ENCODE measurements at places on chromosomes 11 and 22.

GRCh38 chr11:47886096-47886495 lies 37.9 kb upstream of the NUP160 start:
- no peaks in the 10 kb centered on the region for H3K36me3 ChIP-seq
- no peak for DNase-seq
- H3K27me3 ChIP-seq, result no peaks in the 10 kb centered on the region
- no peaks in the 10 kb centered on the region for H3K4me1 ChIP-seq

DNA sequence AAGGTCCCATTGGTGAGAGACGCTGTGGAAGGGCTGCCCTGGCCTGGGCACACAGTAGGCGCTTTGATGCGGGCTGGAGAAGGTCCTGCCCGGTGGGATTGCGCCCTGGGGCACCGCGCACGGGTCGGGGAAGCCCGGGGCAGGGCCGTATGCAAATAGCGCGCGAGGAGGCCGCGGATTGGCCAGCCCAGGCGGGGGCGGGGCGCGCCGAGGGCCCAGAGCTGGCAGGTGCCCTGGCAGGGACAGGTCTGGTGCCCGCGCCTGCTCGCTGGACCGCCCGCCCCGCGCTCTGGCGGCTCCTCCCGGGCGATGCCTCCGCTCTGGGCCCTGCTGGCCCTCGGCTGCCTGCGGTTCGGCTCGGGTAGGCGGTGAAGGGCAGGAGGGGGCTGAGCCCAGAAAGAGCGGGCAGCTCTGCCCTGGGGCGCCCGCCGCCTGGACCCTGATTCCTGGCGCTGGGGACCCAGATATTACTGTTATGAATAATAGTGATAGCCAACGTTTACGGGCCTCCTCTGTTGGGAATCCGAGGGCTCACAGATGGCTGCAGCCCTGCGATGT lies at the start of gene UPK3A:
Gene UPK3A, plus strand, starts transcription at position 245 of the 558 bp plus-strand sequence. Its CDS starts 65 bp downstream, at position 310.
- H3K4me1 ChIP-seq, result peaks cover 8% of the 10 kb centered on the region
- H3K27me3 ChIP-seq, result peaks cover 6% of the 10 kb centered on the region
- H3K4me3 ChIP-seq, result peak within 1 kb of the TSS; percentile 16

DNA sequence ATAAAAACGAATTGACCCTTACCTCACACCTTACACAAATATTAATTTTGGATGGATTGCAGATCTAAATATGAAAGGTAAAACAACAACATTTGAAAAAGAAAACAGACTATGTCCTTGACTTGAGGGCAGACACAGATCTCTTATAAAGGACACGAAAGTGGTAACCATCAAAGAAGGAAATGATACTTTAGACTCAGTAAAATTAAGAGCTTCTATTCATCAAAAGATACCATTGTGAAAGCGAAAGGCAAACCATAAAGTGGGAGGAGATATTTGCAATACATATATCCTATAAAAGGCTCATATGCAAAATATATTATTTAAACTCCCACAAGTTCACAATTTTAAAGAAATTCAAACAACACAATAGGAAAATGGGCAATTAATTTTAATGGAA lies 5.0 kb downstream of the HEPACAM start:
- no peaks in the 10 kb centered on the region for H3K4me1 ChIP-seq
- DNase-seq, result no peak
- H3K27me3 ChIP-seq, result peaks cover 3% of the 10 kb centered on the region
- no peak overlapping the region for H3K4me3 ChIP-seq
- H3K36me3 ChIP-seq, result no peaks in the 10 kb centered on the region

- H3K27me3 ChIP-seq, result no peaks in the 10 kb centered on the region
- H3K4me1 ChIP-seq, result no peaks in the 10 kb centered on the region
- no peak for DNase-seq
- H3K36me3 ChIP-seq, result no peaks in the 10 kb centered on the region
- H3K4me3 ChIP-seq, result no peak overlapping the region
These were observed 37.1 kb downstream of the HIRA start for GRCh38 chr22:19394274-19395050.

GRCh38 chr11:117588166-117588810 lies 208.7 kb downstream of the DSCAML1 start:
- no peaks in the 10 kb centered on the region for H3K27me3 ChIP-seq
- H3K4me1 ChIP-seq, result no peaks in the 10 kb centered on the region
- H3K4me3 ChIP-seq, result no peak overlapping the region
- no peak overlapping the region for H3K27ac ChIP-seq

GRCh38 chr22:27127911-27128310 lies 470.5 kb downstream of the MIAT start:
- no peaks in the 10 kb centered on the region for H3K36me3 ChIP-seq
- H3K27ac ChIP-seq, result no peak overlapping the region
- H3K4me1 ChIP-seq, result no peaks in the 10 kb centered on the region
- H3K27me3 ChIP-seq, result peaks cover 7% of the 10 kb centered on the region

DNA sequence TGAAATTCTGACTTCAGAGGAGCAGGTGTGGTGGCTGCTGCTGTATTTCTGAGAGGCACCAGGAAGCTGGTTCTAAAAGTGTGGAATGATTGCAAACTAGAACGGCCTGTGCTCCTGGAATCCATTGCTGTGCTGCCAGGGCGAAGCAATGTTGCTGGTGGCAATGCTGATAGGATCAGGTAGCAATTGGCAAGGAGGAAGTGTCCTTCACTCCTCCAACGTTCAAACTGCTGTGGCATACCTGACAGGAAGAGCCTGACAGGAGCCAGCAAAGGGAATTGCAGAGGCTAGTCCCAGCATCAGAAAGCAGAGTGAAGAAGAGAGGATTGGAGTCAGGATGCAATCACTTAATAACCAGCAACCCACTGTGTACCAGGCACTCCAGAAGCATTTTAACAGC lies 118.2 kb downstream of the FAR1 start:
- H3K27ac ChIP-seq, result no peak overlapping the region
- H3K4me3 ChIP-seq, result no peak overlapping the region

DNA sequence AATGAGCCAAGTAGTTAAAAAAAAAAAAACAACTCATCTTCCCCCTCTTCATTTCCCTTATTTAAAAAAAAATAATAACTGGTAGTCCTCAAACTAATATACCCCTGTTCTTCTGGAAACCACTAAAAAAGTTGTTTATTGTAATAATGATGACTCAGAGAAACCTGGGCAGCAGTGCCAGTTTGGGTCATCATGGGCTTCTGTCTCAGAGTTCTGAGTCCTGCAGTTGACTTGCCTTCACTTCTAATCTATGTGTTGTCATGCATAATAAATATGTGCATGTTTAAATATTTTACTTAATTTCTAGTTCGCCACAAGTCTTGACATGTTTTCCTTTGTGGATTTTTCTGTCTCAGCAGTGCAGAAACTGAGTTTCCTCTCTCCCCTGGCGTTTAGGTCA lies 46.8 kb downstream of the PPP2R1B start:
- H3K27me3 ChIP-seq, result no peaks in the 10 kb centered on the region
- H3K4me1 ChIP-seq, result peaks cover 16% of the 10 kb centered on the region
- peaks cover 40% of the 10 kb centered on the region for H3K36me3 ChIP-seq
- no peak for DNase-seq
- H3K27ac ChIP-seq, result no peak overlapping the region
- H3K4me3 ChIP-seq, result no peak overlapping the region

GRCh38 chr11:134014511-134014910 lies 54.4 kb upstream of the JAM3 start:
- no peak overlapping the region for H3K27ac ChIP-seq
- H3K4me1 ChIP-seq, result no peaks in the 10 kb centered on the region
- no peaks in the 10 kb centered on the region for H3K36me3 ChIP-seq
- no peaks in the 10 kb centered on the region for H3K27me3 ChIP-seq

DNA sequence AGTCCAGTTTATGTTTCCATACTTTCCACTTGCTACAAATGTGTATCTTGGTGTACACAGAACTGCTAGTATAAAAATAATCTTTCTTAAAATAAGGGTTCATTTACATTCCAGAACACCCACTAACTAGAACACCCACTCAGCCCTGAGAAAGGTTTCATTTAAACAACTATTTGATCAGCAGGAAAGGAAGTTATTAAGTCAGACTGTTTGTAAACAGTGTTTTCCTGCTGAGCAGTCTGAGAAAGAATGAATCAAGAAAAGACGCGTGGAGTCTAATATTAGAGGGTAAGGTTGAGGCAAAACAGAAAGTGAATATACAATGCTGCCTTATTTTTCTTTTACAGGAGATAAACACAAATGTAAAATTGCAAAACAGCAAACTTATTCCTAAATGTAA lies 32.7 kb downstream of the NARS2 start:
- H3K4me1 ChIP-seq, result peaks cover 7% of the 10 kb centered on the region
- no peaks in the 10 kb centered on the region for H3K27me3 ChIP-seq
- DNase-seq, result no peak
- H3K4me3 ChIP-seq, result no peak overlapping the region
- H3K36me3 ChIP-seq, result no peaks in the 10 kb centered on the region
- no peak overlapping the region for H3K27ac ChIP-seq

DNA sequence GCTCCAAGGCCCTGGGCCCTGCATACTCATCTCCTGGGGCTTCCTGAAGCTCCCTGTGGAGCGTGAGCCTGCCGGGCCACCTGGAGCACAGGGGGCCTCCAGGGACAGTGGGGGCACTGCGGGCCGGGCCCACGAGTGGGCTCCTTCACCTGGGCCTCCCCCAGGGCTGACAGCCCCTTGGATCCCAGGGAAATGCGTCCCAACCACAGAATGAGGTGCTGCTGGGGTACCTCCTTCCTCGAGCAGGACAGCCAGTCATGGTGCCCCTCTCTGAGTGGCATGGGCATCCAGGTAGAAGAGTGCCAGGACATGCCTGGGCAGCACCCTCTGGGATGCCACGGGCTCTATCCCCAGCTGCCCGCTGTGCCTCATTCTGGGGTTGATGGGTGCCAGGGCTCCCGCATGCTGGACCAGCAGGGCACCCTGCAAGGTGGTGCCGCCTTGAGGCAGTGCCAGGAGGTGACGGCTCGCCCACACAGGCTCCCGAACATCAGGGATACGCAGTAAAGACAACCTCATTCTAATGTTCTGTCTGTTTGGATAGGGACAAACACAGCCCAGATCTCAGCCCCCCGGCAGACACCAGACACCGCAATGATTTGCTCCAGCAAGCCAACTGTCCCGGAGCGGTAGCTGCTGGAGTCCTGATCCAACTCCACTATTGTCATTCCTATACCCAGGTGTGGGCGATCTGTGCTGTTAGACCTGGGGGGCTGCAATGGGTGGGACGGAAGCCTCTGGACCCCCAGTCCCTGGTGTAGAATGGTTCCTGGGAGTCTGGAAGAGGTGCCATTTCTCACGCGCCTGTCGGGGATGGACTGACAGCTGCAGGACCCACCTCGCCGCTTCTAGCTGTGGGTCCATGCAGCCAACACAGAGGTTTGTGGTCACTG lies 25.8 kb downstream of the KRTAP5-5 start:
- DNase-seq, result no peak
- H3K4me1 ChIP-seq, result no peaks in the 10 kb centered on the region
- H3K27me3 ChIP-seq, result peaks cover 40% of the 10 kb centered on the region
- H3K36me3 ChIP-seq, result no peaks in the 10 kb centered on the region
- H3K27ac ChIP-seq, result no peak overlapping the region

DNA sequence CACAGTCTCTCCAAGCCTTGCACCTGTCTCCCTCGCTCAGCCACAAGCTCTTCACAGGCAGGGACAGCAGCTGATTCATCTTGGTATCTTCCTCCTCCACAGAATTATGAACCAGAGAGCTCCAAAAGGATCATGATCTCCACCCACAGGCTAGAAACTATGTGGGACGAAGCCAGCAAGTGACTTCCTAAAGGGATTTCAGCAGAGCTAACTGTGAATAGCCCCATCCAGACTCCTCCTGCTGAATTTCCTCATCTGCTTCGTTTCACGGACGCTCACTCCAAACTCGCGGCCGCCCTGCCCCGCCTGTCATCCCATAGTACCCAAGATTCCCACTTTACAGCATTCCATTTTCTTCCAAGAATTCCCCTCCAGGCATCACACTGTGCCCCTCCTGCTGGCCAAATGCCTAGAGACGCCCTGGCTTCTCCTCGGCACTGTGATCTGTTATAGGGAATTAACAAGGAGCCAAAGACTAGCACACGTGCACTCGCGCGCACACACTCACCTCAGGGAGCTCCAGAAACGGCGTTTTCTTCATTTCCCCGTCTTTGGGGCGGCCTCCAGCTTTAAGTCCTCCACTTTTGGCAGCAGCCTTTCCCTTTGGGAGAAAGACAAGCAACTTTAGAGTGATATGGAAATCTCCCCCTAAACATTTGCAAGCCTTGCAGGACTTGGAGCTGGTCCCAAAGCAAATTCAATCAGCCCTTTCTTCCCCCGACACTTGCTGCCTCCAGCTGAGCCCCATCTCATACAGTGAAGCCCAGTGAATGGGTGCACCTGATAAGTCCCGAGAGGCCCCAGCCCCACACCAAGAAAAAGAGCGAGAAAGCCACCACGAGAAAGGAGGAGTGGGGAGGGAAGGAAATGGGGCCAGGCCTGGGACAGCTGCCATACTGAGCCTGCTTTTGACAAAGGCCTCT lies 35.5 kb downstream of the SPATA19 start:
- H3K36me3 ChIP-seq, result no peaks in the 10 kb centered on the region
- DNase-seq, result no peak
- H3K27ac ChIP-seq, result no peak overlapping the region
- no peaks in the 10 kb centered on the region for H3K27me3 ChIP-seq

- H3K27me3 ChIP-seq, result no peaks in the 10 kb centered on the region
- H3K27ac ChIP-seq, result no peak overlapping the region
- DNase-seq, result no peak
- H3K36me3 ChIP-seq, result peaks cover 30% of the 10 kb centered on the region
These were observed 7.0 kb downstream of the DERL3 start for GRCh38 chr22:23831781-23832180.

DNA sequence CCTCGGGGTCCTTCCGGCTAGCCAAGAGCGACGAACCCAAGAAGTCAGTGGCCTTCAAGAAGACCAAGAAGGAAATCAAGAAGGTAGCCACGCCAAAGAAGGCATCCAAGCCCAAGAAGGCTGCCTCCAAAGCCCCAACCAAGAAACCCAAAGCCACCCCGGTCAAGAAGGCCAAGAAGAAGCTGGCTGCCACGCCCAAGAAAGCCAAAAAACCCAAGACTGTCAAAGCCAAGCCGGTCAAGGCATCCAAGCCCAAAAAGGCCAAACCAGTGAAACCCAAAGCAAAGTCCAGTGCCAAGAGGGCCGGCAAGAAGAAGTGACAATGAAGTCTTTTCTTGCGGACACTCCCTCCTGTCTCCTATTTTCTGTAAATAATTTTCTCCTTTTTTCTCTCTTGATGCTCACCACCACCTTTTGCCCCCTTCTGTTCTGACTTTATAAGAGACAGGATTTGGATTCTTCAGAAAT lies 1.9 kb upstream of the GCAT start:
- no peaks in the 10 kb centered on the region for H3K27me3 ChIP-seq
- H3K4me3 ChIP-seq, result peak overlapping the region; percentile 65
- peaks cover 5% of the 10 kb centered on the region for H3K4me1 ChIP-seq
- H3K36me3 ChIP-seq, result no peaks in the 10 kb centered on the region
- peak overlapping the region; percentile 96 for H3K27ac ChIP-seq
- DNase-seq, result no peak

- no peaks in the 10 kb centered on the region for H3K36me3 ChIP-seq
- H3K4me1 ChIP-seq, result no peaks in the 10 kb centered on the region
- no peak overlapping the region for H3K4me3 ChIP-seq
- no peak for DNase-seq
- no peak overlapping the region for H3K27ac ChIP-seq
- no peaks in the 10 kb centered on the region for H3K27me3 ChIP-seq
These were observed 209.5 kb downstream of the AASDHPPT start for GRCh38 chr11:106286881-106287504.

- H3K36me3 ChIP-seq, result no peaks in the 10 kb centered on the region
- no peak overlapping the region for H3K27ac ChIP-seq
- no peak for DNase-seq
- peaks cover 32% of the 10 kb centered on the region for H3K4me1 ChIP-seq
- H3K4me3 ChIP-seq, result no peak overlapping the region
These were observed 9.1 kb downstream of the LTBP3 start for GRCh38 chr11:65549096-65549495.
